Stimulated activated CD8-positive, alpha-beta memory T cell treated with anti-CD3 and anti-CD28 coated beads, Interleukin-4, amount 100 ng/mL, for 4 hours (primary cell): ENCODE measurements at places on chromosomes 1 and 21.

DNA sequence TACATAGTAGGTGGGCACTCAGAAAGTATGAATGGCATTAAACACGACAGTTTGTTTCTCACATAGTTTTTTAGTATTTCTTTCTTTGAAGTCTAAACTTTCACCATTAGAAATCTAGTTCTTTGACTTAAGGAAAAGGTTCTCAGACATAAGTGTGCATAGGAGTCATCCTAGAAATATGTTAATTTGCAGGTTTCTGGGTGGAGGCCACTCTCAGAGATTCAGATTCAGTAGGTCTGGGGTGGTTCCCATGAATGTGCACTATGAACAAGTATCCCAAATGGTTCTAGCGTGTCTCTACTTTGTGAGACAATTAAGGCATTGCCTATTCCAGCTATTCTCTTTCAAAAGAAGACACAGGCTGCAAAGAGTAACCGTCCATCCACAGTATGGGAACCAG, 119.3 kb downstream of the NGF start:
- no peak for DNase-seq

GRCh38 chr1:242523719-242524570, 552 bp downstream of the PLD5 start:
- DNase-seq, result no peak

DNA sequence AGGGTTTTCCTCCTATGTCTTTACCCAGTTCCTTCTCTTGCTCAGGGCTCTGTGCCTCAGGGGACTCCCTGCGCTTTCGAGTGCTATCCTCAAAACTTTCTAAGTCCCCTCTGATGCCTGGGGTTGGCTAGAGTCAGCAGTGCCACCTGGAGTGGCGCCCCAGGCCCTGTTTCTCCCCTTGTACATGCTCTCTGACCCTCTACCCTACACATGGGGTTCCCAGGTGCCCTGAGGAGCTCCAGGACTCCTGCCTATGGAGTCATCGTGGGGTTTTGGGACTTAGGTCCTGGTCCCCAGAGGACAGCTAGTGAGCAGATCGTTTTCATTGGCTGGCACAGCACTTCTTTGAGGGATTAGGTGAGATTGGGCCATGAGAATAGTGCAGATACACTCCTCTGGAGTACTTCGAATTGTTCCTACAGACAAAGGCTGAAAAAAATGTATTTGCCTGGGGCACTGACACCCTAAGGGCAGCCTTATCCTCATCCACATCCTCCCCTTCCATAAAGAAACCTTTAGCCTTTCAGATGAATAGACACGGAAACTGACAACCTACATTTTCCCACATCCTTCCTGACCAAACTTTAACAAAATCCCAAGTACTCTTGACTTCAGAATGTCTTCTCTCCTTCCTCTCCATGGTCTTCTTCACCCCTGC, 41.5 kb downstream of the LGR6 start:
- no peak for DNase-seq

GRCh38 chr1:180946541-180947498, 34.1 kb downstream of the KIAA1614 start:
- no peak for DNase-seq

- DNase-seq, result no peak
Measured at GRCh38 chr1:12333036-12333785, 103.4 kb downstream of the VPS13D start.

GRCh38 chr1:39122056-39122455, 82.4 kb upstream of the MACF1 start:
- no peak for DNase-seq

GRCh38 chr1:158801396-158801795, 20.4 kb upstream of the OR6N2 start:
- DNase-seq, result no peak

GRCh38 chr1:21534674-21535378, 25.6 kb downstream of the ALPL start:
- no peak for DNase-seq

- DNase-seq, result no peak
Measured at GRCh38 chr1:24421502-24421901, 5.9 kb downstream of the NIPAL3 start.

- no peak for DNase-seq
Measured at GRCh38 chr1:179323436-179323835, 29.8 kb downstream of the SOAT1 start.

DNA sequence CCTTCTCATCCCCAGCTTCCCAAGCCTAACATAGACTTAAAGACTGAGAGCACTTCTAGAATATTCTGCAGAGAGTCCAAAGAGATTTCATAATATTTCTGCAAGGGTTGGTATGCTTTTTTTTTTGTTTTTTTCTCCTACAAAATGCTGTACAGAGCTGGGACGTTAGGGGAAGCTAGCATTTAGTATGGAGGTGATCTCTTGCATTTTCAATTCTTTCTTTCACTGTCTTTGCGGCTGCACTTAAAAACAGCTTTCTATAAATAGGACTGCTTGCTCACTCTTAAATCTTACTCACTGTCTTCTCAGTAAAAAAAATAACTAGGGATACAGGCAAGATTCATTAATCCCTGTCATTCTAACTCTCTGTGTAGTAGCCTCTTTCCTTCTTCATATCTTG, 7.4 kb downstream of the DSCAM start:
- no peak for DNase-seq

DNA sequence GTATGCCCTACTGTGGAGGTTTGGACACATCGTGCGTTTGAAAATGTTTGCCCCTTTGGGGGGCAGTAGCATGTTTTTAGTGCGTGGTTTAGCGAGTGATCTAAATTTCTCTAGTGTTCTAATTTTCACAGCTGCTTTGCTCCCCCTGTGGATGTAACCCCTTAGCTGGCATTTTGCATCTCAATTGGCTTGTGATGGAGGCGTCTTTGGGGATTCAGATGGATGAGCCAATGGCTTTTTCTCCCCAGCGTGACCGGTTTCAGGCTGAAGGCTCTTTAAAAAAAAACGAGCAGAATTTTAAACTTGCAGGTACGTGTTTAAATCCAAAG, 836 bp downstream of the CDC7 start:
- no peak for DNase-seq

DNA sequence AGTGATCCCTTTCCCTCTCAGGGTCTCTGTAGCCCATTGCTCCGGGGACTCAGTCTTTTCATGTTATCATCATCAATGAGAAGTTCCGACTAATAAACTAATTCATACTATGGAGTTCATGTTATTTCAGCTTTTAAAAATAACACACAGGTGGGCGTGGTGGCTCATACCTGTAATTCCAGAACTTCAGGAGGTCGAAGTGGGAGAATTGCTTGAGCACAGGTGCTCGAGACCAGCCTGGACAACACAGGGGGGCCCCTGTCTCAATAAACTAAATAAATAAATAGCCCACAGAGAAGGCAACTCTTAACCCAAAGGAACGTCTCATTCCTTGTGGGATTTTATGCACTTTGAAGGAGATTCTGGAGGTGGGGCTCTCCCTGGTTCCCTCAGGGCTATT, 14.5 kb downstream of the MYBPH start:
- DNase-seq, result no peak

- no peak for DNase-seq
Measured at GRCh38 chr1:42427240-42427639, 28.6 kb downstream of the ZMYND12 start.

GRCh38 chr1:247656221-247656875, 23.2 kb downstream of the OR13G1 start:
- no peak for DNase-seq

- DNase-seq, result no peak
Measured at GRCh38 chr1:157448636-157449035, 103.7 kb downstream of the FCRL5 start.

DNA sequence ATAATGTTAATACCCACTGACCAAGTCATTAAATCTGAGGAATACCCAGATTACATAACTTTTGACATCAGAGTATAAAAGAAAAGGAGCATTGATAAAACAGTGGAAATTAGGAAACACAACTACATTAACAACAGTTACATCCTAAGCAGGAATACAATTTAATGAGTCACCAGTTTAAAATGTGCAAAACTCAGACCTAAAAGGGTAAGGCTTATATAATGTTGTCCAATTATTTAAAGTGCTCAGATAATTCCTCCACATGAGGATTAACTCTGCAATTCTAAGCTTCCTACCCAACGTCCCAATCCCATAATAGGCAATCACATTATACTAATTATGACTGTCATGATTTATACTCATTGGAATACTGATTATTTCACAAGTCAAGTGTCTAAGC, 50.5 kb downstream of the ABL2 start:
- DNase-seq, result no peak

GRCh38 chr21:42614396-42614795, 39.0 kb upstream of the PDE9A start:
- DNase-seq, result no peak

GRCh38 chr1:172916116-172916515, 134.6 kb downstream of the TNFSF18 start:
- no peak for DNase-seq

- DNase-seq, result no peak
Measured at GRCh38 chr1:60972841-60973364, 109.5 kb upstream of the NFIA start.

DNA sequence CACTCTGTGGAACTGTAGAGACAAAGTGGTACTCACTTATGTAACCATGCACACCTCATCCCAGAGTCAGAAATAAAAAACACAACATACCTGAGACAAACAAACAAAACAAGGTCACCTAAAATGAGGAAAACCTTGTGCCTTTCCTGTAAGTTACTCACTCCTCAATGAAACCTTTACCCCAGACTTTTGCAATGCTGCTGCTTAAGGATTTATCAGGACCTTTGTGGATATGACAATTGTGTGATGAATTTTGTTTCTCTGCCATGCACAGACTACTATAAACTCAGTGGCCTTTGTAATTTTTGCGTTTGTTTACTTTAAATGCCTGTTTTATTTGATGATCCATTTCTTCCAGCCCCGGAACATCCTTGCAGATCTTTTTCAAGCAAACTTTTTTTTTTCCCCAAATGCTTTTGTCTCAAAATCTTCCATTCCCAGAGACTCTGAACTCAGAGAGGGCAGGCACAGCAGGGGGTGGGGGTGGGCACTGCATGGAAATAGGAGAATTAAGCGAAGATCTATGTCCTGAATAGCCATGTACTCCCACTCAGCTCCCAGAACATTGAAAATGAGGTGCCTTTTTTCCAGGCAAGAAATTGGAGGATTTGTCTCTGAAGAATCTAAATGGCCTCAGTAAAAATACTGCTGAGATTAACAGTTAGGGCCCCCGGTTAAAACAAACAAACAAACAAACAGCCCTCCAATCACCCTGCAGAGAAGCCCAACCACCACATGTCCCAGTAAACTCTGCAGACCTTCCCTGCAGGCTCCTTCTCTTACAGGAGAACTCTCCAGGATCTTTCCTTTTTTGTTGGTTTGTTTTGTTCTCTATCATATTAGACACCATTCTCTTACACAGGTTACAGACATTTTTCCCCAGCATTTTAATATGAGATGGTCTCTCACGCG, 22.6 kb upstream of the SIM2 start:
- DNase-seq, result no peak

GRCh38 chr1:63937461-63938022, 163.7 kb downstream of the ROR1 start:
- DNase-seq, result no peak

GRCh38 chr1:25198663-25199252, 33.5 kb downstream of the SYF2 start:
- DNase-seq, result no peak

DNA sequence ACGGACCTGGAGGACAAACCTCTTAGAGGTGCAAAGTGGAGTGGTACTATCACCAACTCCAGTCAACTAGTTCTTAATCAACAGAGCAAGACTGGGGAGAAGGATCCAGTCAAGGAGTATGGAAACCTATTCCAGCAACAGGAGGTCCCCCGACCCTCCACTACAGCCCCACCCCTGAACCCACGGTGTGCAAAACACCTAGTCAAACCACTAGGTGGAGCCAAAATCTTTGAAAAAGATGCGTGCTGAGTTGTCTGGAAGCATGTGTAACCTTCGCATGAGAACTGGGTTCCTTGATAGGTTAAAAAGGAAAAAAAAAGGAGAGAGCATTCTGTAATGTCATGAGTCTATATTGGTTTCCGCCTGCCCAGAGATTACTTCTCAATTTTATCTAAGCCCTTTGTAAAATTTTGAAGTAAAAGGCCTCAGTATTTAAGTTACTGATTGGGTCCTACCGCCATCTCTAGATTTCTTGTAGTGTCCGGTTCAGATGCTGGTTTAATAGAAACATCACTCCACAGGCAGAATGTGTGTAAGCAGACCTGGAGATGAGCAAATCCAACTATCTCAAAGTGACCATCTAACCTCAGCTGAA, 81.9 kb upstream of the HAO2 start:
- no peak for DNase-seq

DNA sequence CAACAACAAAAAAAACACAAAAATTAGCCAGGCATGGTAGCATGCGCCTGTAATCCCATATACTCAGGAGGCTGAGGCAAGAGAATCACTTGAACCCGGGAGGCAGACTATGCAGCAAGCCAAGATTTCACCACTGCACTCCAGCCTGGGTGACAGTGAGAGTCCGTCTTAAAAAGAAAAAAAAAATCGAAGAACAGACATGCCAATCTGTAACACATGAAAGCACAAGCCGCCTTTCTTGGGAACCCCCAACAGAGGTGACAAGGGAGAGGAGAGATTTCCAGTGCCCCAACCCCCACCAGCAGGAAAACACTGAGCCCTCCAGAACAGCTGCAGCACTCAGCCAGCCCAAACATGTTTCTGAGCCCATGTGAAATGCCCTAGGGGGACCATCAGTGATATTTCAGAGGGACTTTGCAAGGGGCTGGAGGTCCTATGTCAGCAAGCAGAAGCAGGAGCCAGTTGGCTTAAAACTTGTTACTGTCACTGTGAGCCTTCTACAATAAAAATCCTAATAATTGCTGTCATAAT, 14.2 kb upstream of the EFNA1 start:
- DNase-seq, result no peak

- DNase-seq, result no peak
Measured at GRCh38 chr1:9827558-9828185, 3.9 kb upstream of the CLSTN1 start.

DNA sequence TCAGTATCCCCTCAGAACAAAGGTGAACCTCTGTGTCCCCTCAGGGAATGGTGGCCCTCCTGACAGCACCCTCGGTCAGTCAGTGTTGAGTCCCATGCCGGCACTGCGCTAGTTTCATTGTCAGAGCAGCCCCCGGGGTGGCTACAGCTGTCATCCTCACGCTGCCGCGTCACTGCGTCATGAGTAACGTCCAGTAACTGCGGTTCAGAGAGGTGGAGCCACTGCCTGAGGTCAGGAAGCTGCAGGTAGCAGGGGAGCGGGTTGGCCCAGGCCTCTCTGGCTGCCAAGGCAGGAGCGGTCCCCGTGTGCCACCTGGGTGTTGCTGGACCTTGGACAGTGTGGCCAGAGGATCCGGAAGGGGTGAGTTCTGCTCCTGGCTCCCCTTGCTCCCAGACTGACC, 20.2 kb upstream of the WNT4 start:
- DNase-seq, result no peak

- no peak for DNase-seq
Measured at GRCh38 chr1:167601442-167602383, 28.3 kb upstream of the RCSD1 start.

GRCh38 chr1:69585666-69586065, 17.9 kb downstream of the LRRC7 start:
- no peak for DNase-seq
